ENCODE measurements at places on chromosomes 4 and X.

- no peak for DNase-seq
Observed at GRCh38 chrX:104419211-104419610, 146.8 kb upstream of the IL1RAPL2 start.

DNA sequence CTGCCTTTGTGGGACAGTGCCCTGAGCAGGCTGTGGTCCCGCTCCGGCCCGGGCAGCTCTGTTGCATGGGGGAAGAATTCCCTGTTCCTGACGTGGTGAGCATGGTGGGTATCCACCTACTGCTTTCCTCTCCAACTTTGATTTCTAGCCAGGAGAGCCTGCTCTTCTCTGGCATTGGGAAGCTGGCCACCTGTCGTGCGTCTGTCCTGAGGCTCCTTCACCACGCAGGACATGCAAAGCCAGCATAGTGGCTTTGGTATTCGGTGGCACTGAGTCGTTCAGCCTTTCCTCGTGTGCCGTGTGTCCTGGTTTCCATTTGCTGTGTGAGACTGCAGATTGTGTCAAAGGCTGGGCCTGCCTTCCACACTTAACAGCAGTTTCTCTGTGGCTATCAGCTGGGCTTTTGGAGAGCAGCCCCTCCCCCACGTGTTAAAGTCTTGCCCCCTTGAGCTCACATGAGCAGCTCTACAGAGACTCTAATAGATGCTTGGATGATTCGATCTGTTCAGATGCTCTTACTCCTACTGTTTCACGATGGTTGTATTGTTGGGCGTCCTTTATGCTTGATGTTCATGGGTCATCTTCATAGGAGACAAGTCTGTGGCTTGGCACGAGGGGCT is 46.3 kb upstream of the CLCN4 start:
- no peak for DNase-seq

- no peak for DNase-seq
Observed at GRCh38 chr4:81495345-81495744, 23.6 kb upstream of the RASGEF1B start.

GRCh38 chrX:30577362-30577991 is at the start of gene TASL:
TASL (minus strand) TSS chrX:30577766; CDS start chrX:30560355, 17,411 bp downstream.
- no peak for DNase-seq

GRCh38 chr4:147428583-147428982 is 52.3 kb upstream of the EDNRA start:
- DNase-seq = no peak

DNA sequence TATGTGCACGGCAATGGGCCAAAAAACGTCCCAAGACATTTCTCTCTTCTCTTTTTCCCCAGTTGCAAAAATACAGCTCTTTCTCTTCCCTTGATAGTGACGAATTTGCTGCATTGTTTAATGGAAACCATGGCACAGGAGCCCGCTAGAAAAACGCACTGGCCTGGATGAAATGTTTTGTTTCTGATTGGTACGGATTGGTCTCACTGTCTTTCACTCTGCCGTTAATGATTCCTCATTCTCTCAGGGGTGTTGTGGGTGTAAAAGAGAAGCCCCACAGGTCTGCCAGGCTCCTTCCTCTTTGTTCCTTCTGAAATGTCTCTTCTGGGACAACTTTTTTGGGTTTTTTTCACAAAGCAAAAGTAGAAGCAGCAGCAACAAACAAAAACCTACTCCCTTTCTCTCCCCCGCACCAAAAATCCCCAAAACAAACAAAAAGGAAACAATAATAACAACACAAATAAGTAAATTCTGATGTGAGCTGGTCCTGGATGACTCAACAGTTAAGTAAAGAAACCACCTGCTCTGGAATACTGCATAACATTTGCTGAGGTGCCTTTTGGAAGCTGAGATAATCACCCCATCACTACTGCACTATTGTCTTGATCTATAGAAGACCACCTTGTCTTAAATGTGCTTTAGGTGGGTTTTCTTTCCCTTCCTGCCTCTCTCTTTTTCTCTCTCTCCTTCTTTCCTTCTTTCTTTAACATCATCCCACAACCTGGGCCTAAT is 89.8 kb downstream of the PLAC1 start:
- DNase-seq = no peak

GRCh38 chr4:133136833-133137232 is 12.3 kb upstream of the PCDH10 start:
- DNase-seq = no peak

DNA sequence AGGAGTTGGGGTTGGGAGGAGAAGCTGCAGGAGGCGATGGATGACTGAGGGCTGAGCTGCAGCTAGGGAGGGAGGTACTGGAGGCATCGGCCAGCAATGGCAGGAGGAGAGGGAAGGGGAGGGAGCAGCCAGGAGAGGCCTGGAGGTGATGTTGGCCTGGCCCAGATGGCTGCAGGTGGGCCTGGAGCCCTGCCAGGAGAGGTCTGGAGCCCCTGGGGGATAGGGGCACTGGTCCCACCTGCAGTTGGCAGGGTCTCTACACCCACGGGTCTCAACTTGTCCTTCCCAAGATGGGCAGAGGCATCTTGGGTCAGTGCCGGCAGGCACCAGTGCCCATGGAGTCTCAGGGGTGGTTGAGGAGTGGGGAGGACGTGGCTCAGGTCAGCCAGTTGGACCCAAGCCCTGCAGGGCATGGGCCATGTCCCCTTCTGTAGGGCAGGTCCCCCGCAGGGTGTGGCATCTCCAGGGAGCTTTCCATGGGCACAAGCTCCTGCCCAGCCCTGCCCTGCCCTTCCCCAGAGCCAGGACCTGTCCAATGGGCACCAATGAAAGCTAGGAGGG is 2.7 kb upstream of the MXD4 start:
- no peak for DNase-seq

DNA sequence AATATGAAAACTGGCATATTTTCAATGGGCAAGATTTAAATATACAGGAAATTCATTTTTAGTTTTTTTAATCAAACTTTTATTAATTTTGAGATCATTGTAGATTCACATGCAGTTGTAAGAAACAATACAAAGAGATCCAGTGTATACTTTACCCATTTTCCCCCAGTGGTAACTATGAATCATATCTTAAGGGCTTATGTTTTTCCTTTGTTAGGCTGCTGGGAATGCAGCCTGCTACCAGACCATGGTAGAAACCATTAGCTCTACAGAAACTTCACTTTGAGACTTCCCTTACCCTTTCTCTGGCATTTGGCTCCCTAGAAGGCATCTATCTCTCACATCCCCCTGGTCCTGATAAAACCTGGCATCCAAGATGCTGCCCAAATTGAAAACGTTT is 147.6 kb upstream of the EOLA2 start:
- DNase-seq = no peak

- no peak for DNase-seq
Observed at GRCh38 chr4:173990126-173990868, 293.2 kb downstream of the FBXO8 start.

- DNase-seq = no peak
Observed at GRCh38 chr4:181855307-181855706, 387.9 kb upstream of the TENM3 start.

All from stimulated activated CD8-positive, alpha-beta memory T cell treated with anti-CD3 and anti-CD28 coated beads, Interleukin-4, amount 100 ng/mL, for 1 hour (primary cell).